ENCODE measurements at places on chromosomes 7 and 10.

GRCh38 chr7:101690061-101690460 is 61.0 kb upstream of the MYL10 start:
- DNase-seq = peak; percentile 25

- no peak for DNase-seq
Measured at GRCh38 chr10:24331457-24331856, 122.5 kb downstream of the KIAA1217 start.

- no peak for DNase-seq
Measured at GRCh38 chr10:130013335-130014262, 49.5 kb upstream of the EBF3 start.

GRCh38 chr10:43042503-43043341 is 34.1 kb upstream of the RET start:
- no peak for DNase-seq

GRCh38 chr10:92493362-92493761 is 80.5 kb downstream of the IDE start:
- DNase-seq = no peak

DNA sequence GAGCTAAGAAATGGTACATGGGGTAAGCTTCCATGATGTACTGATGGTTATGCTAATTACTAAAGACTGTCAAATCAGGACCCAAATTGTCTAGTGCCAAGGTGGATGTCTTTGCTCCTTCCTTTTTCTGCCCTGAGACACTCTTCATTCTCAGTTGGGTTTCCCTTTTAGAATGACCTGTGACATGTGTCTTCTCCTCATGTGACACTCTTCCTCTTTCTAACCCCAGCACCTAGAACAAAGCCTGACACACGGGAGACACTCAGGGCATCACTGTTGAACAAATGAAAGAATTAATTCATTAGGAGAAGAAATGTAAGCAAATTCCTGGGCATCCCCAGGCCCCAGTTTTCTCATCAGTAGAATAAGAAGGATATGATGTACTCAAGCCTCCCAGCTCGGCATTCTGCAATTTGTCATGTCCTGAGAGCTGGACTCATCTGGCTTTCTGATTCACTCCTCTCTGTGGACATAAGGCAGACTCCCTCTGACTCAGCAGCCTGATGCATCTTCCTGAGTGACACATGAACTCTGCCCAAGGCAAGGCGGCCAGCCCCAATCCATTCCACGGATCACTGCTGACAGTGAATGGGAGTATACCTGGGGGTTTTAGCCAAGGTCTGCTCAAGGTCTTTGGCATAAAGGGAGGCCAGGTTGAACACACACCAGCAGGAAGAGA is 473.8 kb downstream of the KCNMA1 start:
- DNase-seq = no peak

GRCh38 chr7:50558294-50559053 is 6.7 kb downstream of the DDC start:
- no peak for DNase-seq

DNA sequence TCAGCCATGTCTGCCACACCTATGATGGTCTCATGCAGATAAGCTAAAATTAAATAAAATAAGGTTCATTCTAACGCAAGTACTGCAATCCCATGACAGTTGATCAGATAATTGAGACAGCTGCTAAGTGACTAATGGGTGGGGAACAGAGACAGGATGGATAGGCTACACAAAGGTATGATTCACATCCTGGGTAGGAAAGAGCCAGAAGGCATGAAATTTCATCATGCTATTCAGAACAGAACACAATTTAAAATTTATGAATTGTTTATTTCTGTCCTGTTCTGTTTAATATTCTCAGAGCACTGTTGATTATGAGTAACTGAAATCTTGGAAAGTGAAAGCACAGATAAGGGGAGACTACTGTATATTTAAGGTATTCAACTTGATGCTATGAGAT is 381.8 kb upstream of the SORCS1 start:
- no peak for DNase-seq

DNA sequence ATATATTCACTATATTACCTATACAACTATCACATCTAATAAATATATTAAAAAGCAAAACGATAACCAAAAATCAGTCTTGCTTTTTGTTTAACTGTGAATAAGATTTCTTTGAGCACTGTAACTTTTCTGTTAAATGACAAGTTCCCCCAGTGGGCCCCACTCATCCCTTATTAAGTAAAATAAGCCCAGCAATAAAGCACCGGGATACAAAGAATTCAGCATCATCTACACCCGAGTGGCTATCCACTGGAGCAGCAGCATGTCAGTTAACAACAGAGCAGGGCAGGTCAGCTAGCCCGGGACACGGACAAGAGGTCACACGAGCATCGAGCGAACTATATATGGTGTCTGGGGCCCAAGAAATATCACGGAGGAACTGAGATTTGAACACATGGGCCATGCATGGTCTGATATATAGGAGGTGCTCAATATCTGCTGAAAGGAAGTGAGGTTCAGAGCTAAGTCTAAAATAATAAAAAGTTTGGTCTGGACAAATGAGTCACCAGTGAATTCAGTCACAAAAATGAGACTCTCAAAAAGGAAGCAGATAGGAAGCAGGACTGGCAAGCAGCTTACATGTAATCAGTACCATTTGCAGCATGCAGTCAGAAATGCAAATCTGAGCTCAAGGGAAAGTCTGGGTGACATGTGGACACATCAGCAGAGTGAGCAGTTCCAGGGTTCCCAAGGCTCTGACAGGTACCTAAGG is 4.1 kb downstream of the ERCC6 start:
- no peak for DNase-seq

DNA sequence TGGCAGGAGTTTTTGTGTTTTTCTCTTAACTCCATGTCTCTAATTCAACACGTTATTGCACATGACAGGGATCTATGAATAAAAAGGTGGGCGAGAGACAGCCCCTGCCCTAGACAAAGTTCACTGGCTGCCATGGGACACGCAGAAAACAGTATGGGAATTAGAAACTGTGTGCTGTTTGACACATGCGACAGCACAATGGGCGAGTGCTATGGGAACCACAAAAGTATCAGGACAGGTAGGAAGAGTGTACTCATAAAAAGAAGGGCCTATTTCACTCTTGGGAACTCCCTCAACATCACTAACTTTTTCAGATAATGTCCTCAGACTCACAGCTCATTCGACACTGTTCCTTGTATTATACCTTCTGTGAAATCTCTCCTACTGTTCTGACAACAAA is 45.7 kb downstream of the MINDY3 start:
- no peak for DNase-seq

- DNase-seq = peak; percentile 56
Measured at GRCh38 chr7:4745971-4746919, 29.2 kb upstream of the AP5Z1 start.

DNA sequence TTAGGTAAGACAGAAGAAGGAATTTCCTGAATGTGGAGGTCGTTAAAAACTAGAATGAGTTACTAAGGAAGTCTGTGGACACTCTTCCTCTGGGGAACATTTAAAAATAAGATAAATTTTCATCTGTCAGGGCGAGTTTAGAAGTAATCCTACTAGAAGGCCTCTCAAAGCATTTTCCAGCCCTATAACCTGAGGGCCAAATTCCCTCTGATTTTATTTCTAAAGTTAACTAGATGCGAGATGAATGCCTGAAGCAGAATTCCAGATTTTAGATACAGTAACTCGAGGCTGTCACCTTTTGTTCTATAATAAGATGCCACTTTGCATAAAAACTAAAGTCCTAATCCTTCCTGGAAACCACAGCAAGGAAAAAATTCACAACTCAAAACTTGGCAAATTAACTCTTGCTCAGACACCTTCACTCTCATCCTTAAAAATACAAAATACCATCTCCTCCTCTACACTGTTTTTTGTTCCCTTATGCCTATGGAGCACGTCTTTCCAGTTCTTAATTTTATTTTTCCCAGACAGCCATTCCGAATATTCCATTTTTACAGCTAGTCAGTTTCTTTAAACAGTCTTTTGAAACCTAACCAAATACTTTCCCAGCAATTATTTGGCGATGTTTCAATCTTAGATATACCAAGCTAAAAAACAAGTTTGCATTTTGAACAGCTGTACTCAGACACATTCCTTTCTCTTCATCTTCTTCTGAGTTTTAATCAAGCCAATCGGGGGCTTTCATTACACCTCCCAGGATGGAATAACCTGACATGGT is 420.7 kb upstream of the NFE2L3 start:
- no peak for DNase-seq

DNA sequence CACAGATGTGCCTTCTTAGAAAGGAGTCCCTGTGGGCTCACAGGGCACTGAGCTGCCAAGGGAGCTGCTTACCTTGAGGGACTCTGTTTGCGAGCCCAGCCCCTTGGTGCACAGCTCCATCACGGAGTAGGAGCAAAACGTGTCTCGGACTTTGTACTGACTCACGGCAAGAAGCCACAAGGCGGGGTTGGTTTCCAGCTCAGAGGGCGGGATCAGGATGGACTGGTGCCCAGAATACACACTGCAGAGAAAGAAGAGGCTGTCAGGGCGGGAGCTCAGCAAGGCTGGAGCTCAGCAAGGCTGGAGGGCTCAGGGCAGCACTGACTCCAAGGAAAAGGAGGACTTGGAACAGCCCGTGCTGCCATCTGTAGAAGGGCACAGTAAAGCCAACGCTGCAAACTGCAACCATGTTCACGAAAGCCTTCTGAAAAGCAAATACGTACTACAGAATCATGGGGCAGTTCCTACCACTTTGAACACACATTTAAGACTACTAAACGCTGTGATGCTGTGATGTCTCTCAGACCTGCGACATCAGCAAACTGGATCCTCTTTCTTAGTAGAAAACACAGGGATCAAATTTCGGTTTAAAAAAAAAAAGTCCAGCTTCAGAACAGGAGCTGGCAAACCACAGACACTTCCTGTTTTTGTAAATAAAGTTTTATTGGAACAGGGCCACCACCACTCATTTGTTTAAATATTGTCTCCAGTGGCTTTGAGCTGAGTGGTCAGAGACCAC is 194.3 kb downstream of the ZMYND11 start:
- DNase-seq = peak; percentile 88

GRCh38 chr10:33746836-33747268 is 412.4 kb upstream of the NRP1 start:
- DNase-seq = no peak

- no peak for DNase-seq
Measured at GRCh38 chr10:114603948-114604347, 54.1 kb downstream of the ABLIM1 start.

GRCh38 chr10:35635576-35635975 is 6.5 kb downstream of the FZD8 start:
- peak; percentile 40 for DNase-seq

DNA sequence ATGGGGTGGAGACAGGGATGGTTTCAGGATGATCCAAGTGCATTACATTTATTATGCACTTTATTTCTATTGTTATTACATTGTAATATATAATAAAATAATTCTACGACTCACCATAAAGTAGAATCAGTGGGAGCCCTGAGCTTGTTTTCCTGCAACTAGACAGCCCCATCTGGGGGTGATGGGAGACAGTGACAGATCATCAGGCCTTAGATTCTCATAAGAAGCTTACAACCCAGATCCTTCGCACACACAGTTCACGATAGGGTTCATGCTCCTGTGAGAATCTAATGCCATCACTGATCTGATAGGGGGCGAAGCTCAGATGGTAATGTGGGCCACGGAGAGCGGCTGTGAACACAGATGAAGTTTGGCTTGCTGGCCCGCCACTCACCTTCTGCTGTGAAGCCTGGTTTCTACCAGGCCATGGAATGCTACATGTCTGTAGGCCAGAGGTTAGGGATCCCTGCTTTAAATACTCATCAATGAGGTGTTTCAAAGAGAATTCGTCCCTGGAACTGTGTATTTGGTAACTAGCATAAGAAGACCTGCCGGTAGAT is 21.2 kb upstream of the PRKCQ start:
- DNase-seq = no peak

Measured in right lung (tissue), 10 donors.